ENCODE measurements at places on chromosomes 5 and 9. TPM values are rescaled to one million over a fixed set of nuclear protein-coding genes. Genes with fewer than 3 reads are reported as not detected.

GRCh38 chr9:35481347-35481975 is 8.4 kb upstream of the RUSC2 start:
- H3K36me3 ChIP-seq, result no peaks in the 10 kb centered on the region
- peak; percentile 82 for DNase-seq
- no peak overlapping the region for H3K27ac ChIP-seq

DNA sequence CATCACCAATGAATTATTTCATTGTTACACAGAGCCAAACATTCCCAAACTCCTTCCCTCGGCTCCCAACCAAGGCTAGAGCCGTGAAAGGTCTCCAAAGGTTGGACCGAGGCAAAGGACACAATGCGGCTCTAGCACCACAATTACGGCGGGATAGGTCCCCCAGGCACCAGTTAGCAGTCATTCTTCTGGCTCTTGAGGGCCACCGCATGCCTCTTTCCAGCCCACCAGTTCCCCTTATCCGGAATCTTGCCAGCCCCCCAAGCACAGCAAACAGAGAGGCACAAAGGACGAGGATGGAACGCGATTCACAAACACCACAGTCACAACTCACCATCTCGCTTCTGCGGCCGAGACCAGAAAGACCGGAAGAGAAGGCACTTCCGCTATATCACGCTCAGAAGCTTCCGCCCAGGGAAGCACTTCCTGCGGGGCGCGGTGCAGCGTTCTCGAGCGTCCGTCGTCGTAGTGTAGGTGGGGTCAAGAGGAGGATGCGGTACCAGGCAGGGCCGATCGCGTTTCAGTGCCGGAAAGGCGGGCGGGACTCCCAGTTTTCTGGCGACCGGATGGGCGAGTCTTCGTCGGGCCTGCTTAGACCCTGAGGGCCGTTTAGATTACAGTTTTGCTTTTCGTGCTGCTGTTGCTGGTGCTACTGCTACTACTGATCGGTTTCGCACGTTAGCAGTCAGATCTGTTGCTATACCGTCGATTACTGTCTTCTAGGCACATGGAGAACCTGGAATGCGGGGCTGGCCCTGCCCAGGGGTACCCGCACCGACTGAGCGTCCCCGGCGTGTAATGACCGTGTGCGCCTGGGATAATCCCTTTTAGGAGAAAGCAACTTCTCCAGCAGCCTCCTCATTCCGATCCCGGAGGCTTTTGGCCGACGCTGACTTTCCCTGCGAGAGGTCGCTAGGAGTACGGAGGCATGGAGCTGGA is at the start of gene RPL37:
Gene RPL37, minus strand, starts transcription at position 374 of the 939 bp plus-strand sequence. Its CDS starts 37 bp downstream, at position 337.
- H3K27ac ChIP-seq, result peak within 1 kb of the TSS; percentile 97
- H3K27me3 ChIP-seq, result no peaks in the 10 kb centered on the region
- DNase-seq, result peak; percentile 97
- H3K4me1 ChIP-seq, result peaks cover 22% of the 10 kb centered on the region
- peak within 1 kb of the TSS; percentile 59 for H3K4me3 ChIP-seq

- H3K4me3 ChIP-seq, result no peak overlapping the region
- no peaks in the 10 kb centered on the region for H3K4me1 ChIP-seq
Observed at GRCh38 chr9:102507044-102507687, 488.0 kb upstream of the CYLC2 start.

GRCh38 chr5:58326022-58326421 is 133.9 kb downstream of the PLK2 start:
- H3K36me3 ChIP-seq, result no peaks in the 10 kb centered on the region
- H3K4me3 ChIP-seq, result no peak overlapping the region
- no peaks in the 10 kb centered on the region for H3K27me3 ChIP-seq
- H3K4me1 ChIP-seq, result no peaks in the 10 kb centered on the region
- DNase-seq, result no peak

GRCh38 chr9:128164307-128164885 is 4.3 kb downstream of the BBLN start:
- H3K36me3 ChIP-seq, result peaks cover 50% of the 10 kb centered on the region
- H3K4me3 ChIP-seq, result no peak overlapping the region
- no peaks in the 10 kb centered on the region for H3K27me3 ChIP-seq
- no peak for DNase-seq

- no peak overlapping the region for H3K27ac ChIP-seq
- DNase-seq, result no peak
- no peaks in the 10 kb centered on the region for H3K4me1 ChIP-seq
- no peaks in the 10 kb centered on the region for H3K27me3 ChIP-seq
Observed at GRCh38 chr5:163580516-163580915, 75.1 kb downstream of the MAT2B start.

- no peak for DNase-seq
- no peak overlapping the region for H3K27ac ChIP-seq
- H3K27me3 ChIP-seq, result no peaks in the 10 kb centered on the region
- no peaks in the 10 kb centered on the region for H3K36me3 ChIP-seq
Observed at GRCh38 chr9:94860678-94861588, 134.4 kb downstream of the AOPEP start.

- H3K36me3 ChIP-seq, result no peaks in the 10 kb centered on the region
- no peaks in the 10 kb centered on the region for H3K27me3 ChIP-seq
- H3K27ac ChIP-seq, result no peak overlapping the region
Observed at GRCh38 chr5:56638768-56639238, 176.5 kb upstream of the MAP3K1 start.

FST gene
- total RNA-seq, result 3.7 TPM

RORB gene
- total RNA-seq, result 0.28 TPM

TMEM215 gene
- under 0.01 TPM for total RNA-seq

MAN1B1 gene
- total RNA-seq, result 77.2 TPM

UGT3A1 gene
- not detected for total RNA-seq

ZER1 gene
- total RNA-seq, result 86.6 TPM

NADK2 gene
- 38.8 TPM for total RNA-seq

BTNL9 gene
- total RNA-seq, result 9.6 TPM

All from adrenal gland (tissue), 19 donors.